ENCODE measurements at places on chromosomes 7 and 10.

DNA sequence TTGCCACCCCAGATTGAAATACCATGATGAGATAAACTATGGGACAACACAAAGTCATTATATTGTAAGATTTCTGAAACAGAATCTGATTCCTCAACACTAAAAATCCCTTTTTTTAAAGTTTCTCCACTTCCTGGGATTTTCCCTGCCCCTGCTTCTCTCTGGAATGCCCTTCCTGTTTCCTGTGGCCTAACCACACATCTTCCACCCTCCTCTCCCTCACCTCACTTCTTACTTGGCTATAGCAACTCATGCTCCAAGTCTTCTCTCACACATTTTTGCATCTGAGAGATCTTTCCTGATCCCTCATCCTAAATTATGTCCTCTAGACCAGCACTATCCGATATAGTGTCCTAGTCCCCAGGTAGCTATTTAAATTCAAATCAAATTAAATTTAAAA is 4.1 kb upstream of the RELN start:
- DNase-seq: no peak

GRCh38 chr7:150569245-150569955 is 2.2 kb downstream of the GIMAP4 start:
- DNase-seq: no peak

- DNase-seq: no peak
These were observed 59.9 kb downstream of the MAP3K8 start for GRCh38 chr10:30493609-30494530.

DNA sequence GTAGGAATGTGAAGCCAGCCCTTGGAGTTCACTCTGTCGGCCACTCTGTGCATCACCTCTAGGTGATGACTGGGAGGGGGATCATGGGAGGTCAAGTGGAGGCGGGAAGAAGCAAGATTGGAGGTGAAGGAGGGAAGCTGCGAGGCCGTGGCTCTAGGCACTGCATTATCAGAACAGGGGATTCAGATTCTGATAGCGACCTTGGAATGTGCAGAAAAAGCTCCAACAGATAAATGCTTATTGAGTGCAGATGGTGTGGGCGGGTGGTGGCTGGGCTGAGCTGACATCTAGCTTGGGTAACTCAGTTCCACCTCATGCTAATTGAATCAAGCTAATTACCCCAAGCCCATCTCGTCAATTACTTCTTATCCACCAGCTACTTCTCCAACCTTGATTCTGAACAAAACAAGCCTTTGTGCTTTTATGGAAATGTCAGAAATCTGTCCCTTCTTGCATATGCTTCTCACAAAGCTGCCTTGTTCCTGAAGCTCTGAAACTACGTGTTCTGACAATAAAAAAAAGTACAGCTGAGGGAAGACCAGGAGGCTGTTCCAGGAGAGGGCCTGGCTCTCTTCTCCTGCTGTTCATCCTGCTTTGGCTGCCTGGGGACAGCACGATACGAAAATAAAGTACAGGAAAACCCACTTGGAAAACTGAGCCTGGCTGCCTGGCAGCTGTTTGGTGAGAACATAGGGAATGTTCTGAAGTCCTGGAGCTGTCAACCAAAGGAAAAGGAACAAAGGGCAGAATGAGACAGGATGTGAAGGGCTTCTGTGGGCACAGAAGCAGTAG is 27.5 kb downstream of the STRA8 start:
- DNase-seq: no peak

DNA sequence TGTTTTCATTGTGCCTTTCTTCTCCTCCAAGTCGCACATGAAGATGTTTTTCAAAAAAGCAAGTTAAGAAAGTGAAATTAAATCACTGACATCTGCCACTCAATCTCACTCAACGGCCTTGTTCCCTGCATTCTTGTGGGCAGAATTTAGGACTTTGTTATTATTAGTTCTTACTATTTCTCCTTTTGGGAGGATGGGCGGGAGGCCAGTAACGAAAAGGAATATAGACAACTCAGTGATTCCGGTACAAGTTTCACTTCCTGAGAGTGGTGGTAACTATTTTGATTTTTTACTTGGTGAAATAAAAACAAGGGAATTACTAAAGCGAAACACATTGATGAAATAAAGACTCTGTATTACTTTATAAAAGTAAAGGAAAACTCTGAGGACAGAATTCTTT is 231.9 kb upstream of the HABP2 start:
- no peak for DNase-seq

GRCh38 chr10:61942604-61943461 is 41.3 kb downstream of the ARID5B start:
- DNase-seq: peak; percentile 23

DNA sequence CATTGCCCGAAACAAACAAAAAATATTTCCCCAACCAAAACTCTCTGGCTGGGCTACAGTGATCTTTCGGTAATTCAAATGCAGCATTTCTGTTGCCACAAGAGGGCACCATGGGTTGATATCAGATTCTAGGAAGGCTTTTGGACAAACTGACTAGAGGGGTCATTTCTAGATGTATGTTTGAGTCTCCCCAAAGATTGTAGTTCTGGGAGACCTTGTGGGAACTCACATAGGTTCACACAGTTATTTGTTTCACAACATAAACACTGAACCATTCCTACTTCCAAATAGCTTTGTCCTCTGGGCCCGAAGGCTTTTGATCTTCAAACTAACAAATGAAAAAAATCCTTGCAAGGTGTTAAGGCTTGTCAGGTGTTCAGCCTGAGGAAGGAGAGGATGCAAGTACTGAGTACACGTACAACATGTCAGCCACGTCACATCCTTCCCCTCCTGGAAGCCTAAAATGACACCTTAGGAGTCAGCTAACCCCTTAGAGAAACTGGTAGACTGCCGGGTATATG is 37.0 kb upstream of the IL15RA start:
- DNase-seq: peak; percentile 51

DNA sequence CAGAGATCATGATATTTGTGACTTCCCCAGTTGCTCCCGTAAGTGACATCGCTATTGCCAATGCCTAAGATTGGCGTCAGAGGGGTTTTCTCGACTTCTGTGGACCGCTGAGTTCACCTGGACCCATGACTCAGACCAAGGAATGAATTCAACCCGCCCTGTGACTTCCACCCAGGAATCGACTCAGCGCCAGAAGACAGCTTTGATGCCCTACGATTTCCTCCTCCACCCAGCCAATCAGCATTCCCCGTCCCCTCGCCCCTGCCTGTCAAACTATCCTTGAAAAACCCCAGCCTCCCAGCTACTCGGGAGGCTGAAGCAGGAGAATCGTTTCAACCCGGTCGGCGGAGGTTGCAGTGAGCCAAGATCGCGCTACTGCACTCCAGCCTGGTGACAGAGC is 58.3 kb downstream of the MICALL2 start:
- DNase-seq: no peak

DNA sequence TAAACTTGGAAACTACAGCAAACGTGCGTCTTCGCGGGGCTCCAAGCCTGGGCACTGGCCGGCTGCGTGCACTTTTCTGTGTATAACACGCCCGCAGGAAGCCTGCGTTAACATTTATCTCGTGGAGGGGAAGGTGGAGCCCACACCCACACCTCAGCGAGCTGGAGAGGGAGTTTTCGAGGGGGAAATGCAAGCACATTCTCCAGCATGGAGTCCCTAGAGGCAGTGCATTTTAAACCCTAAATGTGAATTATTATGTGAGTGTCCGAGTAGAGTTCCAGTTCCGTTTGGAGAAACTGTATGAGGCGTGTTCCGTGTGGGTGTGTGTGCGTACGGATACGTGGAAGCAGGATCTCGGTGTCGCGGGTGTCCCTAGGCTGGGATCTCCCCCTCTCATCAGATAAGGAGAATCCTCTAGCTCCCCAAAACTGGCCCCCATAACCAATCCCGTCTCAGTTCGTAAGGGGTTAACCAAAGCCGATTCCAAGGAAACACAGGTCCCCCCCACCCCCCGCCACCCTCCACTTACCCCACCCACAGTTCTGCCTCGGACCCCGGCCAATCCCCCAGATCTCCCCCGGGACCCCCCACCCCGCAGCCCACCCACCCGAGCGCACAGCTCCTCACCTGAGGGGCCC is 403 bp downstream of the CDK6 start:
- DNase-seq: peak; percentile 3

DNA sequence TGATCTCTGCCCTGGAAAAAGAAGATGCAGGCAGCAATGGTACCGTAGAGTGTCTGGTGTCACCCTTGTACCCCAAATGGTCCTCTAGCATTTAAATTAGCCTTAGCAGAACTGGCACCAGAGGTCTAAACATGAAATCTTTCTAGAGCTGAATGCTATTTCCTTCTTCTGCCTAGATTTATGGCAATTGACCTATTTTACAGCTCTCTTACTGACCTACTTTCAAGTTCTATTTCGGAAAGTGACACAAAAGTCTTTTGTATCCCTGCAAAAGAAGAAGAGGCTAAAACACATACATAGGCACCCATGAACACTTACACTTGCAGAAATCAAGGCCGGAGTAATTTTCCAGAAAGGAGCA is 10.1 kb upstream of the ADAM12 start:
- DNase-seq: no peak

- no peak for DNase-seq
These were observed 155.6 kb upstream of the YAE1 start for GRCh38 chr7:39410582-39410981.

DNA sequence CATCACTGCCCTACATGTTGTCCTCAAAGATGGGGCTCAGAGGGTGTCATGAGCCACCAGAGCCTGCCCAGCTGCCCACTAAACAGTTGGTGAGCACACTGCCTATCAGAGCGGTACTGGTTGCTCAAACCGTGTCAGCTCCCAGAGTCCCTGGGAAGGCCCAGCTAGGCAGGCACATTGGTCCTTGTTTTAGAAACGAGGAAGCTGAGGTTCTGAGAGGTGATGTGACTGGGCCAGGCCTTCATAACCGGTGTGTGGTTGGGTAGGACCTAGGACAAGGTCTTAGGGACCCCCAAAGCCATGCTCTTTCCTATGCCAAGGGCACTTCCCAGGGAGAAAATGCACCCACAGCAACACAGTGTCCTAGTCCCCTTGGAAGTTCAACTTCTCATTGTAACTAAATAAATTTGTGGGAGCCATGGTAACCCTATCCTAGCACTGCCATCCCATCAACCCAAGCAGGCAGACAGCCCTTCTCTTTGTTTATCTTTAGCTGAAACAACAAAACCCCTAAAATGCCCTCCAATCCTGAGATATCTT is 174.7 kb upstream of the PDE1C start:
- DNase-seq: no peak

DNA sequence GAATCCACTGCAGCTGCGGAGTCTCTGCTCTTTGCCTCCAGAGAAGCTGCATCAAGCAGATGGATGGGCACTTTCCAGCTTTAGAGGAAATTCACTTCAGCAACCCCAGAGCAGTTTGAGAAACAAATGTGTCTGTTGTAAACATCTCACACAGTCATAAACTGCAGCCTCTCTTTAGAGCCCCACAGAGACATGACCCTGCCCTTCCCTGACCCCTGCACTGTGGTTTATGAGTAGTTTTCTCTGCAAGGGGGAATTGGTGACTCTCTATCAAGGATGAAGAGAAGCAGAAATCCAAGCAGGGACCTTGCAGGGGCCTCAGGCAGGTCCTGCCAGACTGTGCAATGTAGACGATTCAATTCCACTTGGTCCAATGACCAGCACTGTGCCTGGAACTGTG is 160.2 kb downstream of the SH2D4B start:
- DNase-seq: no peak

GRCh38 chr7:127578711-127579275 is 6.6 kb downstream of the GCC1 start:
- no peak for DNase-seq

DNA sequence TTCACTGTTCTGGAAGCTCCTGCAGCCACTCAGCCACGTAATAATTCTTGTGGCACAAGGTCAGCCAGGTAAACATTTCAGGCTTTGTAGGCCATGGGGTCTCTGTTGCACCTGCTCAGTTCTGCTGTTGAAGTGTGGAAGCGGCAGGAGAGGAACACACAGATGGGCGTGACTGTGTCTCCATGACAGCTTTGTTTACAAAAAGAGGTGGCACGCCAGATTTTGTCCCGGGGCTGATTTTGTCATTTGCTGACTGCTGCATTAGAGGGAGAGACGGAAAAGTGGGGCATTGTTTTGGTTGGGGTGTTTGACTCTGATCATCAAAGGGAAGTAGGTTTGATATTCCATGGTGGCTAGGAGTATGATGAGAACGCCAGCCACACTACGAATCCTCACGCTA is 103.1 kb downstream of the PRKAG2 start:
- no peak for DNase-seq

DNA sequence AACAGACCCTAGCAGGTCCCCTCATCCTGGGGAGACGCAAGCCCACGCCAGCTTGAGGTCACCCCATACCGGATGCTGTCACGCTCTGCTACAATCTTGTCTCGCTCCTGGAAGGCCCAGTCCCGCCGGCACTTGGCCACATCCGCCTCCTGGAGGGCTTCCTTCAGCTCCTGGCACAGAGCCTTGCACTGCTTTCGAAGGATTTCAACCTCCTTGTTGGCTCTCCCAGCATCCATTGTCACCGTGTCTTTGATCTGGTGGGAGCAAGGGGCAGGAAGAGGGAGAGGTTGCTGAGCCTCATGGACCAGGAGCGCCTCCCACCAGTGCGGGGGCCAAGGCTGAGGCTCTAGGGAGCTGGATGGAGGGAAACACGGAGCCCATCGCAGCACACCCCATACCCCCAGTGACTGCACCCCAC is 90.9 kb downstream of the DLG5 start:
- DNase-seq: no peak

DNA sequence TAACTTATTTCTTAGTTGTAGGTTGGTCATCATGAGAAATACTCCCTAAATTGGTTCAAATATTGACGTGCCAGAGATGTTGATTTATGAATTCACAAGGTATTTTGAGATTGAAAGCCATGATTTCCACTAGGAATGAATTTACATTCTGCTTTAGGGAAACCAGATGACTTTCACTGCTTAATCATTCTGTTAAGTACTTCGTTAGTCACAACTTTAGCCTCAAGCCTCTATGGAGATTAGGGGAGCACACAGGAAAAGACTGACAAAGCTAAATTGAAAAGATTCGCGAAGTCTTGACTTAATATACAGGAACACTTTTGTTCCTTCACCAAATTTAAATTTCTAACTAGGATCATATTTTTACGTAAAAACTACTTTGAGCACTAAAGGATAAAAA is 250.4 kb upstream of the CACNA2D1 start:
- no peak for DNase-seq

GRCh38 chr7:30787486-30787885 is 16.3 kb downstream of the MINDY4 start:
- no peak for DNase-seq

DNA sequence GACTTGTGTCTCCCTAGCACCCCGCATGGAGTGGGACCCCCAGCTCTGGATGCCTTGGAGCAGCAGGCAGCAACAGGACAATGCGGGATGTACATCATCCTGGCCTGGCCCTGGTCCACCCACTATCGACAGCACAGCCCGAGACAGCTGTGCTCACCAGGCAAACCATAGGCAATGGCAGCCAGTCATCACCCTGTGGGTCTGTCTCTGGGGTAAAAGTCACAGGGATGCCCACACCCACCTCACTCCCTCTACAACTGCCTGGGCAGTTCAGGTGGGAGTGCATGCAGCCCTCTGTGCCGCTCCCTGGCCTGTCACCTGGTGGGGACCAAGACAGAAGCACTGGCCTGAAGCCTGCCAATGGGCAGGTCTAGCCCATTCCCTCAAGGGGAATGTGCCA is 147.8 kb downstream of the GRID1 start:
- DNase-seq: no peak

- DNase-seq: no peak
These were observed 511.4 kb upstream of the GALNT17 start for GRCh38 chr7:70620333-70621055.

GRCh38 chr10:80275756-80276155 is 13.7 kb downstream of the MAT1A start:
- DNase-seq: no peak

All from HTR-8/SVneo (cell line).